ENCODE measurements at places on chromosomes 2 and 18. TPM values are rescaled to one million over a fixed set of nuclear protein-coding genes. Genes with fewer than 3 reads are reported as not detected.

Gene EHBP1
- 29.3 TPM for total RNA-seq

Gene C2orf42
- 8.4 TPM for total RNA-seq

Gene EPAS1
- 676 TPM for total RNA-seq

Gene TMEM247
- not detected for total RNA-seq

Gene EVA1A
- 114 TPM for total RNA-seq

Gene PARD6G
- 5.4 TPM for total RNA-seq

Gene ITPRIPL1
- 2.0 TPM for total RNA-seq

Gene ST6GAL2
- total RNA-seq: 39.5 TPM

Gene MARCO
- total RNA-seq: not detected

Gene IL37
- total RNA-seq: not detected

Gene ELOA2
- total RNA-seq: not detected

Gene ALS2
- total RNA-seq: 23.5 TPM

Gene PAX3
- not detected for total RNA-seq

Gene CIB4
- total RNA-seq: not detected

Gene INHBB
- total RNA-seq: 2.4 TPM

Gene ADAM23
- total RNA-seq: 5.8 TPM

Gene KHK
- total RNA-seq: 3.1 TPM

Gene PNO1
- total RNA-seq: 15.7 TPM

Gene TEKT4
- total RNA-seq: not detected

Gene FBXO41
- total RNA-seq: 2.3 TPM

Gene OTX1
- not detected for total RNA-seq

Gene RAD51AP2
- not detected for total RNA-seq

Gene NYAP2
- total RNA-seq: not detected

Gene FEV
- total RNA-seq: not detected

Gene TACR1
- total RNA-seq: not detected

Gene EVX2
- total RNA-seq: not detected

Gene MYO3B
- not detected for total RNA-seq

Gene IL36RN
- total RNA-seq: not detected

Gene CCL20
- 6.0 TPM for total RNA-seq

Gene RESP18
- total RNA-seq: not detected

Gene PSMD1
- total RNA-seq: 104 TPM

All from glomerular endothelial cell (primary cell).